Bone marrow (tissue), 2 donors: ENCODE measurements at places on chromosomes 2 and 18.
A peak's percentile ranks its signal among the peaks of the same experiment; 100 is the strongest.

GRCh38 chr2:17166506-17166905 is 351.7 kb downstream of the RAD51AP2 start:
- DNase-seq = no peak

GRCh38 chr2:107545066-107545465 is 281.6 kb upstream of the RGPD4 start:
- no peak for DNase-seq

DNA sequence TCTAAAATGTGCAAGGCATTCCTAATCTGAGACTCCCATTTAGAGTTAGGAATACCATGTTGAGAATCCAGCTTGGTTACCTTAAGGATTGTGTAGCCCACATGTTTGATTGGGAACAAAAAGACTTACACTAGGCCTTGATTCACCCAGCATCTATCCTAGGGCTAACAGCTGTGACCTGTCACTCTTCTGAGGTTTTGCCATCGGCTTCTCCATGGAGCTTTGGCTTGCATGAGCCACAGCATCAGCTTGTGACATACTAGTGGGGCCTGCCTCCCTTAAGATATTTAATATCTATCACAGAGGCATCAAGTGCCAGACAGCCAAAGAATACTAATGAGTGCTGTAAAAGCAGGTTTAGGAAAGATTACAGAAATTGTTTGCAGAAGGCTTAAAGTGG is 241.3 kb upstream of the UBE2E3 start:
- no peak for DNase-seq

DNA sequence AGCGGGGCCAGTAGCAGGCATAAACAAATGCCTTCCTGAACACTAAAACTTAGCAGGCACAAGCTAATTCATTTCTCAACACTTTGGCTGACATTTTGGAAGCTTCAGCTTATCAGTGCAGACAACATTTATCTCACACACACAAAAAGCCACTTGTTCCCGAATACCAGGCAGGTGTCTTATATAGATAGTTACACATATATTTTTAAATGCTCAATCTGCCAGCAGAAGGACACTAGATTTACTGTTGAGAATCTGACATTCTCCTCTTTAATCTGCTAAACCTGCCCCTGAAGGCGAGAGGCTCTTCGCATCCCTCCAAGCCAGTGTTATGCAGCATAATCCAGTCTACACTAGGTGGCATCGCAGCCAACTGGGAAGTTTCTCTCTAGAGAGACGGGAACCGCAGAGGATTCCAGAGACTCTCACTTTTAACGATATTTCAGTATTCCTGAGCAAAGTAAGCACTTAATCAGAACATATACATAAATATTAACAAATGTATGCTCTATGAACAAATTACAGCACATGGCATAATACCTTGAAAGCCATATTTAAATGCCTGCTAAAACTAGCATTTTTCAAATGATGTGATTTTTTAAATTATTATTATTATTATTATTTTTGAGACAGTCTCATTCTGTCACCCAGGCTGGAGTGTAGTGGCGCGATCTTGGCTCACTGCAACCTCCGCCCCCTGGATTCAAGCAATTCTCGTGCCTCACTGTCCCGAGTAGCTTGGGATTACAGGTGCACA is 90.2 kb upstream of the SCG2 start:
- DNase-seq = no peak

DNA sequence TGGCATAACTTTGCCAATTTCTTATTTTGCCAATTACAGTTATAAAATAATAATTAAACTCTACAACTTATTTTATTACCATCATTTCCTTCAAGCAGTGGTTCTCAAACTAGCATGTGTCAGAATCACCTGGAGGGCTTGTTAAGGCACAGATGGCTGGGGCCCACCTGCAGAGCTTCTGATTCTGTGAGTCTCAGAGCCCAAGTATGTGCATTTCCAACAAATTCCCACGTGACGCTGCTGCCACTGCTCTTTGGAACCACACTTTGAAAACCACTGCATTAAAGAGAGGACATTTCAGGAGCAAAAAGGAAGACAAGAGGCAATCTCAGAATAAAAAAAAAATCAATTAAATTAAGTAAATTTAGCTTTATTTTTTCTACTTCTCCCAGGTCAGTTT is 94.0 kb upstream of the HNRNPA3 start:
- no peak for DNase-seq

DNA sequence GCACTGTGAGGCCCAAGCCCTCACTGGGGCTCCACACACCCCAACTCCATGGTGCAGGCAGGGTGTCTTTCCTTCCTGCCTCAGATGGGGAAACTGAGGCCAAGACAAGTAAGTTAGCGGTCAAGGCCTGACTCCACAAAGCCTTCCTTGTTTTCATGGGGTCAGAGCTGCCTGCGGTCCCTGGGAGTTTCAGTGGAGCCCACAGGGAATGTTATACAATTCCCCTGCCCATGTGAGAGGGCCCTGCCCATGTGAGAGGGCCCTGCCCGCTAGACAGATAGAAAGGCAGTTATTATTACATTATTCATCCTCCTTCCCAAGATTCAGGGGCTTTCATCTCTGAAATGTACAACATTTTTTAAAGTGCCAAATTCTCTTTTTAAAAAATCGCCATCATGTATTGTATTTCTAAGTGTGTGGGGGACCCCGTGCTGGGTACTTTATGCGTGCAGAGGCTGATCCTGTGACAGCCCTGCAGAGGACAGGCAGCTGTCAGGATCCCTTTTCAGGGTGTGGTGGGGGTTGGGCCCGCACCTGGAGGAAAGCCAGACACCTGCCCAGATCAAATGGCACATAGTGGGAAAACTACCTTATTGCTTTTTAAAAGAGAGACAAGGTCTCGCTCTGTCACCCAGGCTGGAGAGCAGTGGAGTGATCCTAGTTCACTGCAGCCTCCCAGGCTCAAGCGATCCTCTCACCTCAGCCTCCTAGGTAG is 23.4 kb downstream of the FBLN7 start:
- no peak for DNase-seq

GRCh38 chr2:12770300-12770968 is 53.7 kb downstream of the TRIB2 start:
- no peak for DNase-seq

DNA sequence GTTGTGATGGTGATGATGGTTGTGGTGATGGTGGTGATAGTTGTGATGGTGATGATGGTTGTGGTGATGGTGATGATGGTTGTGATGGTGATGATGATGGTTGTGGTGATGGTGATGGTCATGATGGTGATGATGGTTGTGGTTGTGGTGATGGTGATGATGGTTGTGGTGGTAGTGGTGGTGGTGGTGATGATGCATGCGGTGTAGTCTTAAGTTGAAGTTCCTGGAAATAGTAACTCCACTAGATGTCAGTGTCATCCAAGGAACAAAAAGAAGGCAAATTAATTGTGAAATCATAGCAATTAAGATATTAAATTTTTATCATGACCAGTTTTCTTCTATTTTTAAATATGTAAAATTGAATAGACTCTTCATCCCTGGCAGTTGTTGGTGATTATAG is 309.2 kb downstream of the AGAP1 start:
- no peak for DNase-seq

DNA sequence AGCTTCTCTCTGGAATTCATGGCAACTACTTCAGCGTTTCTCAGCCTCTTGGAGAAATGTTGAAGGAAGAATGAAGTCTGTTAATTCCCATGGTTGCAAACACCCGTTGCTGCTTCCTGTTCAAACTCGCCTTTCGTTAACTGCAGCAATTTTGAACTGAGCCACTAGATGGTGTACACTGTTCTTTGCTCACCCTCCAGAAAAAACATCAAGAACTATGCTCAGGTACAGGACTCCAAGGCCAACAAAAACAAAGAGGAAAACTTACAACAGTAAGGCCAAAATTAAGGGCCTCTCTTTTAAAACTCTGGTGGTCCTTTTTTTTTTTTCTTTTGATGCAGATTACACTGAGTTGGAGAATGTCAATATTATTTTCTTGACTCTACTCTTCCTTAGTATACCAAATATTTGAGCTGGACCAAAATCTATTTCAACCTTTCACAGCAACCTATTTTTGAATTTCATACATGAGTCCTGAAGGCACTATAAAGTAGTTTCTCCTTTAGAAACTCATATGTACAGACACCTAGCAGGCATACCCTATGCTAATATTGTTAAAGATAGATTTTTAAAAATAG is 58.2 kb downstream of the KLHL14 start:
- no peak for DNase-seq

DNA sequence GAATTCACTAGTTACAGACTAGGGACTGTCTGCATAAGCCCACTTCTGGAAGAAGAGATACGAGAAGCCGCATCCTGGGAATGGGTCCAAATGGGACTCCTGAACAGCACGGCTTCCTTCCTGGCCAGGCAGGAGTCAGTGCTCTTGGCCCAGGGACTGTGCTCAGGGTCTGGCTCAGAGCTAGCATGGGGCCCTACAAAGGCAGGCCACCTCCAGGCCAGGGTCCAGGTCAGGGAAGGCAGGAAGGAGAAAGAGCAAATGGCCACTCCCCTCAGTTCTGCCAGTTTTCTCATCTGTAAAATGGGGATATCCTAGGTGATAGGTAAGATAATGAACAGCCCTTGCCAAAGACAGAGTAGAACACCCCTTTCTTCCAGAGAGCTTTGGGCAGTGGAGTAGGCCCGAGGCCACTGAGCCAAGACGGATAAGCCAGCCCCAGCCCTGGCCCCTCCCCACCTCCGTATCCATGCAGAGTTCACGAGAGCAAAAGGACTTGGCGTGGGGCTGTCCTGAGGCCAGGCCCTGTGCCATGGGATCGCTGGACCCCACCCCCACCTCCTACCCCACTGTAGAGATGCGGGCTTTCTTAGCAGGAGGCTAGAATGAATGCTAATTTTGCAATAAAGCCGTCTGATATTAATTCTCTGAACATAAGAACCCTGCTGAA is 190.1 kb downstream of the MGAT5 start:
- DNase-seq = no peak

DNA sequence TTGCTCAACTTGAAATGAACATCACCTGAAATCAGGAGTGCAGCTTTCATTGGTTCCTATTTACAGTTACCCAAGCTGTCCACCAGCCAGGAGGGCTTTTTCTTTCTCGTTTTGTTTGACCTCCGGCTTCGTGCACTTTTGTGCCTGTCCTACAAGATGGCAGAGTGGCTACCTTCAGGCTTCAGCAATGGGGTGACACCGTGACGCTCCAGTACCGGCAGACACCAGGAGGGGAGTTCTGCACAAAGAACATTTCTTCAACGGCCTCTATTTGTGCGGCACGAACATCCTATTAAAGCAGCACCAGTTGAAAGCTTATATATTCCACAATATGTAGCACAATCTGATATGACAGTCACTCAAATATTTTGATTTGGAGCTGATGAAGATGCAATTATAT is 18.3 kb downstream of the RNASEH1 start:
- DNase-seq = no peak

GRCh38 chr18:42261731-42262130 is 306.7 kb downstream of the PIK3C3 start:
- DNase-seq = no peak

DNA sequence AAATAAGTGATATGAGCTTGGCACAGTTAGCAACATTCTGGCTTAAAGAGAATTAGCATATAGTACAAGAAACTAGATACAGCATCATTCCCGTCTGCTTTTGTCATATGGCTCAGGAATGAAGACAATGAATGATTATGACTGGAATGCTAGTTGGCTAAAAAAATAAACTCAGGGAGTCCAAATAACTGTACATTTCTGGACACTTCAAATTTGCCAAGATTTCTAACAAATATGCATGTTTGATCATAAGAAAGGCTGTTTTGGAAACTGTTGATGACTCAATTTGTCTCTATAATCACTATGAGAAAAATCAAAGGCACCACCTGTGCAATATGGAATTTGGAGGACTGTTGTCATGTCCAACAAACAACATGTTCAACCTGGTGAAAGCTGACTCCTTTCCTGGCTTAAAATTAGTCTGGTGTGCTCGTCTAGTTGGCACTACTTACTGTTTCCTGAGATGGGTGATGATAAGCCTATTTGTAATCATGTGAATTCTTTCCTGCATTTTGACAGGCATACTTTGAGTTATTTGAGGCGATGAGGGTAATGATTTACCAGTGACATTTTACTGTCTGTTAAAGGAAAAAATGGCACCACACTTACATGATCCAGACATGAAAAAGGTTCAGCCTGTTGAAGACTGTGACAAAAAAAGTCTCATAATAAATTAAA is 133.9 kb upstream of the CDH20 start:
- no peak for DNase-seq

GRCh38 chr2:109208071-109208950 is 79.3 kb downstream of the SH3RF3 start:
- no peak for DNase-seq

GRCh38 chr2:216066230-216066629 is 15.4 kb downstream of the PECR start:
- no peak for DNase-seq

DNA sequence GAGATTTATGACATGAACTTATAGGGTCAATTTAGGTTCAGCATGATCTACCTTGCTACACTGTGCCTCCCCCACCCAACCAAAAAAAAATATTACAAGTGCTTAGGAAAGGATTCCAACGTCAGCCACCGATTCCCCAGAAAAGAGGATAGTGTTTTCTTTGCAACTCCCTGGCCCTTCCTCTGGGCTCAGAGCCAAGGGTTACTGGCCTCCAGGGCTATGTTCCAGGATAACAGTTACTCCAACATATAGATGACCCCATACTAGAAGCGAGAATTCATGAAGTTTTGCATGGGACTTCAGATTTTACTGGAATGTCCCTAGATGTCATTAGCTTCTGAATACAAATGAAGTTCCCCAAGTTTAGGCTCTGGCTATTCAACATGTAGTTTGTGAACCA is 172.1 kb downstream of the UPP2 start:
- no peak for DNase-seq

- DNase-seq = no peak
Observed at GRCh38 chr2:135190799-135191198, 138.7 kb downstream of the RAB3GAP1 start.

- no peak for DNase-seq
Observed at GRCh38 chr2:68799140-68800026, 64.8 kb downstream of the ARHGAP25 start.

GRCh38 chr2:106517329-106517728 is 30.2 kb downstream of the CD8B2 start:
- no peak for DNase-seq

DNA sequence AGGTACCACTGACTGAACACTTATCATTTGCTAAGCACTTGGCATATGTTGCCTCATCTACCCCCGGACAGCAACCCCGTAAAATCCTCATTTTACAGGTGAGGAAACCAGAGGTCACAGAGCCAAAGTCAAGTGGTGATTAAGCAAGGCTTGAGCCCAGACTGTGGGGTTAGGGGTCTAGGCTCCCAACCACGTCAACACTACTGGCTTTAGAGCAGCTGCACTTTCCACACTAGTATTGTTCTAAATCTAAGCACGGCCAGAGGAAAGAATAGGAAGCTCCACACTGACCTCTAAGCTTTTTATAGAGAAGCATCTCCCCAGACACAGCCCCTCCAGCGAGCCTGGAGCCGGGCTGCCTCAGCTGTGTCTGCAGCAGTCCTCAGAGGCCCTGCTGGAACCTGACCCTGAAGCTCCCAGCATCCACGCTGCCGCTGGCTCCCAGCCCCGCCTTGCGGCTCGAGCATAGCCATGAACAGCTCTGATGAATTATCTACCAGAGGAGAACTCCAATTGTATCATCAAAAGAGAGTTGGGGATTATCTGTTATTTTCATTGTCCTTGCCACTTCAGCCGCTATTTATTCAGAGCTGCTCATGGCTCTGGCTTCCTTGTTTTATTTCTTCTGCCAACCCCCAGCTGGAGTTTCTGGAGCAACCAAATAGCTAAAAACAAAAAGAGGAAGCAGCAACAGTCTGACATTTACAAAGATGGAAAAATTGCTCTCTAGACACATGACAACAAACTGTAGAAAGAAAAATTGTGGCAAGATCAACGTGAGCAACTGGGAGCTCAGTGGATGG is 62.2 kb upstream of the RTN4 start:
- DNase-seq = peak; percentile 94

GRCh38 chr2:128593879-128594650 is 275.4 kb upstream of the HS6ST1 start:
- no peak for DNase-seq
